Ovary (tissue), 10 donors: ENCODE measurements at places on chromosomes 1 and 21. TPM values are rescaled to one million over a fixed set of nuclear protein-coding genes. Genes with fewer than 3 reads are reported as not detected.

S100A9 gene
- polyA plus RNA-seq, result 22.8 TPM

IL6R gene
- polyA plus RNA-seq, result 6.5 TPM

NPHS2 gene
- 0.10 TPM for polyA plus RNA-seq

LMX1A gene
- 0.15 TPM for polyA plus RNA-seq

SIK1 gene
- polyA plus RNA-seq, result 6.3 TPM

GUCA2B gene
- not detected for polyA plus RNA-seq
